ENCODE measurements at places on chromosomes 3 and 15.

GRCh38 chr3:111193472-111193871 is 121.9 kb downstream of the NECTIN3 start:
- no peak for DNase-seq

GRCh38 chr3:31648286-31648968 is 115.7 kb downstream of the STT3B start:
- no peak for DNase-seq

- DNase-seq, result no peak
Measured at GRCh38 chr3:170941551-170941950, 33.1 kb upstream of the EIF5A2 start.

DNA sequence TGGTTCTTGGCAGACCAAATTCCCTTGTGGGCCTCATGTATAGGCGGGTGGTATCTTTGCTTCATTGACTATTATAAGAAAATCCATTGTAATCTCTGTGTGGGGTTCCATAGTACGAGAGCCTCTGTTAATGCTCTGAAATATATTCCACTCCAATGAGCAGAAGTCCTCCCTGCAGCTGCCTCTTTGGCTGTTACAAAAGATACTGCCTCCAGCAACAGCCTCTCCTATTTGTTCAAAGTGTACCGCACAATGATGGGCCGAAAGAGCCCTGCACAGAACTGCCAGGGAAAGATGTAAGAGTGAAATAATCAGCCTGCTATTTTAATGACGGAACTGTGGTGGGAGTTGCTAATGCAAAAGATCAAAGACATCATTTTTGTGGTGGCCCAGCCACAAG is 48.9 kb downstream of the GRK7 start:
- peak; percentile 31 for DNase-seq

DNA sequence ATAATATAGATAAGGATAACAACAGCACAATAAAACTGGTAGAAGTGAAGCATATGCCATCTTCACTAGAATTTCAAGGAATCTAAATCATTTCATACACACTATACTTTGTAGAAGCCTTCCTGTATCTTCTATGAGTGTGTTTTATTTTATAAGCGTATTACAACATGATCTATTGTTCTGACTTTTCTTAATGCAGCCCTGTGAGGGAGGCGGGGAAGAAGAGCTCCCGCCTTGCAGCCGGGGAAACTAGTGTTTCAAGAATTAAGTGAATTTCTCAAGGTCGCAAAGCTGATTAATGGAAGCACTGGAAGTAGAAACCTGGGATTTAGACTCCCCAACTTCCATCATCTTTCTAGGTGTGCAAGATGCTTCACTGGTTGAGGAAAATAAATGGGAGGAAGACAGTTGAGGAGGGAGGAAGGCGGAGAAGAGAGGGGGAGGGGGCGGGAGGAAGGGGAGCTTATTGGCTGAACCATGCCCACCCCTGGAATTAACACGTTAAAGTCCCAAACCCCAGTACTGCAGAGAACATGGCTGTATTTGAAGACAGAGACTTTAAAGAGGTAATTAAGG is 32.9 kb downstream of the VGLL4 start:
- DNase-seq, result no peak

- no peak for DNase-seq
Measured at GRCh38 chr3:182609575-182610156, 183.6 kb upstream of the ATP11B start.

DNA sequence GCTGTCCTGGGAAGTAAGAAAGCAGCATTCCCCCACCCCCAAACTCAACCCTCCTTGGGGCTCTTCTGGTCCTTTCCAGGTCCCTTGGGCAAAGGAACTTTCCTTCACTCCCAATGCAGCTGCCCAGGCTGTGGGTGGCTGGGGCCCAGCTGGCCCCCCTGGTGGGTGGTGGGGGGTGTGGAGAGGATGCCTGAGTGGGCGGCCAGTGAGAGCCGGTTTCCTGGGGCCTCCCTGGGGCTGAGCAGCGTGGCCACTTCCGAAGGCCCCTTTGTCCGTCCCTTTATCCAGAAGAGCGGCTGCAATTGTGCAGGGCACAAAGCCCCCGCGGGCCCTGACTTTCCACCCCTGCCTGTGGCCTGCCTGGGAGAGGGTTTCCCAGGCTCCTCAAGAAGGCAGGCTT is 61.0 kb downstream of the RHCG start:
- DNase-seq, result no peak

DNA sequence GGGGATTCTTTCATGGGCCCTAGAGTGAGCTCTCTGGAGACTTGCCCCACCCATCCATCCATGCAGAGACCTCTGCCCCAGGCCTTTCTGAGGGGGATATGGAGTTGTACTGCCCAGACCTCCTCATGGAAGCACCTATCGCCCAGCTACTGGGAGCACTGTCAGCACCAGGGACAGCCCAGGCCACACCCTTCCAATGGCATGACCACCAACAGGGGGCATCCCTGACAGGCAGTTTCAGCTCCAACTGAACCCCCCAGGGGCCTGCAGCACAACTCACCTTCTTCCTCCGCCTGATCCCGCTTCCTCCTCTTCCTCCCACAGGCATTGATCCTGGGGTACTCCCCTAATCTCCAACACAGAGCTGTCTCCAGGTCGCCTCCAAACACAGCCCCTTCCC is 21.8 kb downstream of the MRPS11 start:
- DNase-seq, result no peak

DNA sequence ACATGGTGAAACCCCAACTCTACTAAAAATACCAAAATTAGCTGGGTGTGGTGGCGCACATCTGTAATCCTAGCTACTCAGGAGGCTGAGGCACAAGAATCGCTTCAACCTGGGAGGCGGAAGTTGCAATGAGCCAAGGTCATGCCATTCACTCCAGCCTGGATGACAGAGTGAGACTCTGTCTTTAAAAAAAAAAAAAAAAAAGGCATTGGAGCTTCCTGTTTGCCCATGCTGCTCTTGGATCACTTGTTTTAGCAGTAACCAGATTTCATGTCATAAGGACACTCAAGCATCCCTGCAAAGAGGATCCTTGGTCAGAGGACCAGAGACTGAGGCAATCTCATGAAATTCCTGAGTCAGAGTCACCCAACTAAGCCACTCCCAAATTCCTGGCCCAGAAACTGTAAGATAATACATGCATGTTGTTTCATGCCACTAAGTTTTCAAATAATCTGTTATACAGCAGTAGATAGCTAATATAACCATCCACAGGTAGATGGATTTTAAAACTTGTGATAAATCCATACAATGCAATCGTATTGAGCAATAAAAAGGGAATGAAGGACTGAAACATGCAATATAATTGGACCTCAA is 82.0 kb upstream of the XXYLT1 start:
- DNase-seq, result peak; percentile 94

- no peak for DNase-seq
Measured at GRCh38 chr3:123352134-123352554, 96.7 kb downstream of the ADCY5 start.

DNA sequence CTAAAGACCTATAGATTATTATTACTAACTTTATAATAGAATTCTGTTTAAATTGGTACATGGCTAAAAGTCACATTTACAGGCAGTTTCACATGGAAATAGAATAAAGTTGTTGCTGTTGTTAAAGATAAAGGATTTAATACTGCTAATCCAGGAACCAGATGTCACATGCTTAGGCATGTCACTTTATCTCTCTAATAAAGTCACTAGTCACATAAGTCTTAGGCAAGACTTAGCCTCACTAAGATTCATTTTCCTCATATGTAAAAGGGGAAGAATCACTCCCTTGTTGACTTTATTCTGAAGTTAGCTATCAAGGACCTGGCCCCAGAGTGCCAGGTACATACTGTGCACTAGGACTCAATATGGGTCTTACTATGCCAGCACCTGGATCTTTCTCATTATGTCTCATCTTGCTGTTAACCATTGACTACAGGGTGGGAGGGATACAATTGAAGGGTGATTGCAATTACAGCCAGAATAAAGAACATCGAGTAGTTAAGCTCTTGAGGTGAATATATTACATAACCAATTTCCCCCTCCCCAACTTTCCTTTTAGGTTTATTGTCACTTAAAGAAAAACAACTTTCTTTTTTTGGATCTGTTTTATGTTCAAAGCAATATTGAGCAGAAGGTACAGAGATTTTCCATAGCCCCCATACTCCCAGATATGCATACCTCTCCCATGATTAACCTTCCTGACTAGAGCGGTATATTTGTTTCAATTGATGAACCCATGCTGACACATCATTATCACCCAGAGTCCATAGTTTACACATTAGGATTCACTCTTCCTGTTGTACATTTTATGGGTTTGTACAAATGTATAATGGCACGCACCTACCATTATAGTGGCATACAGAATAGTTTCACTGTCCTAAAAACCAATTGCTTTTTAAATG is 36.6 kb downstream of the LNP1 start:
- no peak for DNase-seq

DNA sequence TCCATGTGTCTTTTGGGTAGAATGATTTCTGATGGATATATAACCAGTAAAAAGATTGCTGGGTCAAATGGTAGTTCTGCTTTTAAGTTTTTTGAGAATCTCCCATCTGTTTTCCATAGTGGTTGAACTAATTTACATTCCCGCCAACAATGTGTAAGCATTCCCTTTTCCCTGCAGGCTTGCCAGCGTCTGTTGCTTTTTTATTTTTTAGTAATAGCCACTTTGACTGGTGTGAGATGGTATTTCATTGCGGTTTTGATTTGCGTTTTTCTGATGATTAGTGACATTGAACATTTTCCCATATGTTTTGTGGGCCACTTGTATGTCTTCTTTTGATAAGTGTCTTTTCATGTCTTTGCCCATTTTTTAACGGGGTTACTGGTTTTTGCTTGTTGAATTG is 36.3 kb upstream of the MB21D2 start:
- DNase-seq, result peak; percentile 70

DNA sequence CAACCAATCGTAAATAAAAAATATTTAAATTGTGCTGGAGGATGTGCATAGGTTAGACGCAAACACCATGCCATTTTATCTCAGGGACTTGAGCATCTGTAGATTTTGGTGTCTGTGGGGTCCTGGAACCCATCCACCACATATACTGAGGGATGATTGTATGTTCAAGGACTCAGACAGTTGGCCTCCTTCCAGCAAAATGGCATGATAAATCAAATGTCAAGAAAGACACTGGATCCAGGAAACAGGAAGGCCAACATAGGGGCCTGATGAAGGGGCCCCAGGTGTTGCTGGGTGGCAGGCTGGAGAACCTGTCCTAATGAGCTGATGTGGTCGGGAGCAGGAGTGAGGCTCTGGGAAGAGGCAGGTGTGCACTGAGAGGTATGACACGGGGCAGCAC is 289.5 kb downstream of the GABRG3 start:
- no peak for DNase-seq

- peak; percentile 63 for DNase-seq
Measured at GRCh38 chr3:122784436-122784835, 9.2 kb downstream of the HSPBAP1 start.

DNA sequence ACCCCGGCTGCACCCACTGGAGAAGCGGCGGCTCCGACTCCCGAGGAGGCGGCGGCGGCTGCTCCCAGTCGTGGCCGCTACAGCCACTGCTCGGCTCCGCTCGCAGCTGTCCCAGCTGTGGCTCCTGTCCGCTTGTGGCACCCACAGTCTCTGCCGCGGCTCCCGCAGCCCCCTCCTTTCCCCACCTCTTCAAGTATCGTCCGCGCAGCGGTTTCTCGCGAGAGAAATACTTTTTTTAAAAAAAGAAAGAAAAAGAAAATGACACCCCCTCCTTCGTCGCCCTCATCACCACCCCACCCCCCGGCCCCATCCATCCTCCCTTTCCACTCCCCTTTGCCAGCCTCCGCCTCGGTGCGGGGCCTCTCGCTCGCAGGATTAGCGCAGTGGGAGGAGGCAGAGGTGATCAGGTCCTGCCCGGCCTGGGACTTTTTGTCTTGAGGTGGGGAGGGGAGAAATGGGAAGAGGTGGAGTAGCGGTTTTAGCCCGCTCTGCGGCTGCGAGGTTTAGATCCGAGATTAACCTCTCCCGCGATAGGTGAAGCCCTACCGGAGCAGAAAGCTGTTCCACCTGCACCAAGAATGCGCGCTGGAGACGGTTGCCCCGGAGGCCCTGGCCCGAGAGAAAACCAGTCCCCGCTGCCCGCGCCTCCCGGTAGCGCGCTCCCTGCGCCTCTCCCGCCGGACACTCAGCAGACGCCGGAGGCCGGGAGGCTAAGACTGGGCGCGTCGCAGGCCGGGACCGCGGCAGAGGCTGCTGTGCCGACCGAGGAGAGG is at the start of gene FBN1:
Gene FBN1 (minus strand): TSS at position 152 of the 773 bp plus-strand sequence. CDS start 940 bp downstream, outside the sequence.
- DNase-seq, result peak; percentile 96

- DNase-seq, result peak; percentile 17
Measured at GRCh38 chr3:28947061-28947460, 333.8 kb upstream of the RBMS3 start.

DNA sequence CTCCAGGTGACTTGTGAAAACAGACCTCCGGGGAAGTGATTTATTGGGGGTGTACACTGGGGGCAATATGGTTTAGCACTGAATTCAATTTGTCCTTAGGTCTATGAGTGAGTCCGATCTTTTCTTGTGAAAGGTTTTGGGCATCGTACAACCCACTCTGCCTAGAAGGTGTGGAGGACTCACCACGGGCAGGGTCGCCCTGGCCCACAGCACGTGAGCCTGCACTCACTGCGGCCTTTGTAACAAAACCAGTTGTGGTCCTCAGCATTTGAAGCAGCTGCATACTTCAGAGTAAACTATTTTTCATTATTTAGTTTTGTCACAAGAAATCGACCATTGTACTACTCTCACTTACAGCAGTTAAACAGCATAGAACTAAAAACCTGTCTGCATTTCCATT is 72.6 kb upstream of the BLM start:
- DNase-seq, result no peak

GRCh38 chr3:136858381-136858780 is 3.6 kb upstream of the NCK1 start:
- DNase-seq, result no peak

DNA sequence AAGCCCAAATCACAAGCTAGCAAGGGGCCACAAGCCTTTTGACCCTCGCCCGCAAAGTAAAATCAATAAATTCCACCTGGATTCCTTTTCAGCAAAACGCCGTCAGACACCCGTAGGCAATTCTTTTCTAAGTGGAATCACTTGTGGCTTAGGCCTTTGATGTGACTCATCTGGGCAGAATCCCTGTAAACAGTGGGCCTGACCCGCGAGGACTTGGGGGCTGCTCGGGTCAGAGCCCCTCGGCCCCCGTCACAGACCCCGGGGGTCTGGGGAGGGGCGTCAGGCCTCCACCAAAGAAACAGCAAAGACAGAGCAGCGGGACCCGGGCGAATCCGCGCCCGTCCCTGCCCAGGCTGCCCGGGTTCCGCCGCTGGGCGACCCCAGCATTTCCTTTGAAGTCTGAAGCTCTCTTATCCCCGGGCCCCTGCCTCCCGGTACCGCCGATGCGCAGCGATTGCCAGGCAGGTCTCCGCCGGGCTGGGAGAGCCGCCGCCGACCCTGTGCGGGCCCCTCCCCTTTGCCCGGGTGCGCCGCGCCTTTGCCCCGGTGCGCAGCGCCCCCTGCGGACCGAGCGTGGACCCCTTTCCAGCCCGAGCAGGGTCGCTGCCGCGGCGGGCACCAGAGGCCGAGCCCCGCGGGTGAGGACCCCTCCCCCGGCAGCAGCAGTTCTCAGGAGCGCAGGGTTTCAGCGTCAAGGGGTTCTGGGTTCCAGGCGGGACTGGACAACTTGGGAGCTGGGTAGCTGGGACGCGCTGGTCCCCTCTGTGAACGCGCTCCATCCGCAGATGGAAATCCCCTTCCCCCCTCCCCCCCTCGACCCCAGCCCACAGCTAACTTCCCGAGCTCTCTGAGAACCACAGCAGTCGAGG is 178.3 kb downstream of the UACA start:
- DNase-seq, result peak; percentile 42

- no peak for DNase-seq
Measured at GRCh38 chr3:12024959-12025570, 20.9 kb downstream of the SYN2 start.

- DNase-seq, result no peak
Measured at GRCh38 chr3:170599091-170599490, 13.2 kb upstream of the SLC7A14 start.

- DNase-seq, result peak; percentile 98
Measured at GRCh38 chr3:188788621-188789081, 383.1 kb upstream of the TPRG1 start.
